ENCODE measurements at places on chromosomes 3 and 15.

- peak; percentile 54 for DNase-seq
These were observed 75.7 kb upstream of the SLC4A7 start for GRCh38 chr3:27559835-27560234.

DNA sequence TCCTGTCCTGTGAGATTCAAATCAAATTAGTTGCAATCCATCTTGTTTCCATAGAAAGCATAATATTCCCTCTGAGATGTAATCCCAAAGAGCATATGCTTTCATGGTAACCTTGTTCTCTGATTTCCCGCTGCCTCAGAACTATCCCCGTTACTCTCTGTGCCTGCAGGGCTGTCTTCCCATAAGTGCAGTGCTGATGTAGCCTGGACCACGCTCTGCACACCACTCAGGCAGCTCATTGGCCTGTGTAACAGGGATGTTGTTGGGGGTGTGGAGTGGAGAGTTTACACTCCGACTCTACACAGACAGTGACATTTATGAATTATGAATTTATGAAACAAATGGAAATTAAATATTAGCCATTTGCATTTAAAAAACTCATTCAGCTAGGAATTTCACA is 33.6 kb upstream of the CNTN3 start:
- DNase-seq = no peak

DNA sequence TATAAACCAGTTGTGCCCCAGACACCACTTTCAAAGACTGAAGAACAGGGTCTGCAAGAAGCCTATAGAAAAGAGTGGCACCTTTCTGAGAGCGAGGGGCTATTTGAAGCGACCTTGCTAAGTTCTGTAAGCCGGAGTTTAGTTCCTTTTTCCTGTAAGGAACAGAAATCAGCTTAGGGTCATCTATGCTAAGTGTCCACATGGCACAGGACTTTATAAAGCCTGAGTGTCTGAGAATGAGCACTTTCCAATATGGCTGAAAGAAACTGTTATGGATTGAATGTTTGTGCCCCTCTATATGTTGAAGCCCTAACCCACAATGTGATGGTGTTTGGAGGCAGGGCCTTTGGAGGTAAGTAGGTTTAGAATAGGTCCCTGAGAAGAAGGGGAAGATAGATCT is 4.0 kb upstream of the A4GNT start:
- no peak for DNase-seq

- no peak for DNase-seq
These were observed 34.5 kb downstream of the UMPS start for GRCh38 chr3:124764746-124765145.

DNA sequence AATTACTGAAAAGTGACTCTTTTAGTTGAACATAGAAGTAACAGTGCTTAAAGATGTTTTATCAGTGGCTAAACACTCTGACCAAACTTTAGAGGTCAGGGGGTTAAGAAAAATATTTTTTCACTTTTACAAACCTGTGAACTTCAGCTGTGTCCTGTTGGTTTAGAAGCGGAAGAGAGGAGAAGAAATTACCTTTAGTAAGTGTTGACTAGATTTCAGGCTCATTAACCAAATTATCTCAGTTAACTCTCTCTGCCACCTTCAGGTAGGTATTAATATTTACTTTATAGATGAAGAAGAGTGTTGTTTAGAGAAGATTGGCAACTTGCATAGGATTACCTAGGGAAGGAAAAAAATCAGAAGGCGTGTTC is 151.9 kb upstream of the CMC1 start:
- DNase-seq = no peak

GRCh38 chr15:91783008-91783407 is 70.5 kb upstream of the SLCO3A1 start:
- DNase-seq = no peak

DNA sequence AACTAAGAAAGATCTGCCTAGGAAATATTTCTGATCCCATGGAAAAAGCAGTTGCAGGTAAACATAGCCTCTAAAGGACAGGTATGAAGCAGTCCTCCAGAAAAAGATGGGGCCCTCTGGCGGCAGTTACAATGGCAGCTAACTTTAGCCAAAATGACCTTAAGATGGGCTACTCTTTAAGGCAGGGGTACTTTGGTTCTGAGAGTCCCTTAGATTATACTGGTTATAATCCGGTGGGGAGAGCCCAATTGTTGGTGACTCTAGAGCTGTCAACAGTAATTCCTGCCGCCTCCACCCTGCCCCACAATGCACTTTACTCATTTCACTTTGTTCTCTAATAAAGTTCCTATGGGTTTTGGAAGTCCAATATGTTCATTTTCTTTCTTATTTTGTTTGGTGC is 412.8 kb upstream of the WNT5A start:
- no peak for DNase-seq

DNA sequence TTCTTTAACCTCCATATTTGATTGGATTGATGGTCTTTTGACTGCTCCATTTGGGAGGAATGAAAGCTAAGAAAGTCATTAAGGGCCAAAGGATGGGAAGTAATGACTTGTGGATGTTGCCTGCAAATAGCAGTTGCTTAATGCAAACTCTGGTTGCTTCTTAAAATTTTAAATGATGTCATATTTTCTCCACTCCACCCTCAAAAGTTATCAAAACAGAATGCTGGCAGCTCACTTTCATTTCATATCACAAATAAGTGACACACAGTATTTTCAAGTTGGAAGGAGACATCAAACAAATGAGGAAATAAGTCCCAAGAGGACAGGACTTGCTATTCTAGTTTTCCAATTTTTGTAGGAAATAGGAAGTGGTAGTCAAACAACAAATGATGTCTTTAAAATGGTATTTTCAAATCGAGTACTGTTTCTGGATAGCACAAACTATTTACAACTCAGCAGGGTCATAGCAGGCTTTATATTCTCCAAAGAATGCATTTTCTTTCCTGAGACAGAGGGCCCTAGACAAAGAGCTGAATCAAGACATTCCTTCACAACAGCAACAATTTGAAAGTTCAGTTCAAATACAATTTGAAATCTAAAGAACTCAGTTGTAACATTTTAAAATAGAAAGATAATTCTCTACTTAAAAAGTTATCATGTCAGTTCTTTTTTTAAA is 165.1 kb upstream of the UBE2E1 start:
- peak; percentile 18 for DNase-seq

DNA sequence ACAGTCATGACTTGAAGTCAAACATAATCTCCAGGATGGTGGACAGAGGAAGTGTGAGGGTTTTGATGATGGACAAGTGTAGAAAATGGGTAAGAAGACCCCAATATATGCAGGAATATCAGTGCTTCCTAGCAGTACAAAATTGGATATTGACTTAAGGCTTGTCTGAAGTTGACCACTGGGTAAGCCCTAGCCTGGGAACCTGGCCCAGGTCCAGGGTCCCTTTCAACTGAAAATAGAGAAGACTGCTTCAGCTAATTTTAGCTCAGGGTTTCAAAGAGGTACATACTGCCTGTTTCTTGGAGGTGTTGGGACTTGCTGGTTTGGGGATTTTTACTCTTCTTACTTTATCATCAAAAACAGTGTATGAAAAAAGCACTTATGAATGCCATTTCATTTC is 4.7 kb downstream of the NR1D2 start:
- no peak for DNase-seq

DNA sequence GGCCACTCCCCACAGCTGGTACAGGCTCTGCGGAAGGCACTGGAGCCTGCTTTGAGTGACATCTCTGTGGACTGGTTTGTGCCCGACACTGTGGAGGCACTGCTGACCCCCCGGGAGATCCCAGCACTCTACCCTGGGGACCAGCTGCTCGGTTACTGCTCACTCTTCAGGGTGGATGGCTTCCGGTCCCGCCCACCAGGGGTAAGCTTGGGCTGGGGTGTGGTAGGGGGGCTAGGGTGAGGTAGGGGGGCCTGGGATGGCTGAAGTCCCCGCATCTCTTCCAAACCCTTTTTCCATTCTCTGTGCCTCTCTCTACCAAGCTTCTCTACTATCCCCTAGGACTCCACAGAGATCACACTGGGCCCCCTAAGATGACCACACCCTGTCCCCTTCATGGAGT is 7.8 kb downstream of the VWA5B2 start:
- DNase-seq = no peak

- no peak for DNase-seq
These were observed 972 bp downstream of the UBA5 start for GRCh38 chr3:132661101-132661500.

GRCh38 chr3:49563040-49563578 is 8.8 kb downstream of the BSN start:
- no peak for DNase-seq

DNA sequence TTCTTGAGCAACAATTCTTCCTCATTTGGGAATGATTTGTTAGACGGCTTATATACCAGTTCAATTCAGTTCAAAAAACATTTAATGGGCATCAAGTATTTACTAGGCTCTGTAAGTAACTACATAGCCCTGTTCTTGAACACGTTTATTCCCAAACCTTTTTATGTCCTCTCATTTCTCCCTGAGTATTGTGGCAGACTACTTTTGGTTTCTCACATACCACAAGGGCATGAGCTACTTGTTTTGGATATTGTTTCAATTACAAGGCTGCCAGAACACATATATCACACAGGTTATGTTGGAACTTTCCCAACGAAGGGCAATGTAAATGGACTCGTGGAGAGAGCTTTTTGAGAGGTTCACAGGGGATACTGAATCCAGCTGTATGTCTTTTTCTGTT is 363.8 kb upstream of the NAALADL2 start:
- no peak for DNase-seq

DNA sequence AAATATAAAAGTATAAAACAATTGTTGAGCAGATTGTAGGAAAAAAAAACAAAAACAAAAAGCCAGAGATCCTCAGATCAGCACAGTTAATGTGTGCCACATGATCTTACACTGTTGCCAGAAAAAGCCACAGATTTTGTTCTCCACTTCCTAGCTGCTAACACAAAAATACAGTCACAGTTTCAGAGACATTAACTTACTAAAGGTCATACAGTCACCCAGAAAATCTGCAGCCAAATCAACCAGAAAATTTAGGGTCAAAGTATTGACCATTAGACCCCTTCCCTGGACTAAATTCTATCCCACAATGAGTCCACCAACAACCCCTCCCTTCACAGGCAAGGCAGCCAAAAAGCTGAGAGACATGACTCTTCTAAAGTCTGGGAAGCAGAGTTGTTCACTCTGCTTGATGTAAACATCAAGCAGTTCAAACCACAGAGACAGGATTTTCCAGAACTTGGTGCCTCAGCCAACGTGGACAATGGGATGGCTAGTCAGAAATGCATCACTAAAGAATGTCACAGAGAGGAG is 59.1 kb downstream of the SST start:
- DNase-seq = peak; percentile 71

GRCh38 chr3:11641683-11642430 is 1.9 kb downstream of the VGLL4 start:
- DNase-seq = peak; percentile 71

DNA sequence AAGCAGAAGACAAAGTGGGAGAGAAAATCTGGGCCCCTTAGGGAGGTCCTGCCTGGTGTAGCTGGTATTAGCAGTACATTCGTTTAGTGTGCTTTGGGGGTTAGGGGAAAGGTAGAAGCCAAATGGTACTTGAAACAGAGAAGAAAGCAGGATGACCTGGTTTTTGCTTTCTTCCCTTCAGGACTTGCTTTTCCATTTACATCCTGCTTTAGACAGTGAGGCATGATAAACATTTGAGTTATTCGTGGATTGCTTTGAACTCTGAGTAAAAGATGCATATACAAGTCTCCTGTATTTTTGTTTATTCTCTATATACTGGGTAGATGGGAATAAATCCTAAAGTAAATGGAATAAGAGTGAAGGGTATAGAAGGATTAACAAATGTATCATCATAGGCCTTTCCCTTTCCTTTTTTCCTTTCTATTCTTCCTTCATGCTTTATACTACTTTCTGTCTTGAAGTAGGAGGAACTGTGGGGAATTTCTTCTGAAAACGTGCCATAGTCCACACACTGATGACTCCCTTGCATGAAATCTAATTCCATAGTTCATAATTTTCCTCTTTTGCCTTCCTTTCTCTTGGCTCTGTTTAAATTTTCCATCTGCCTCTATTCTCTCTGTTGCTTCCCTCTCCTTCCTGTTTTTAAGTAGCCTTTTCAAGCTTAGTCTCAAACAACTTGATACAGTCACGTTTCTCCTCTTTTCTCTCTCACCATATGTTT is 139.5 kb upstream of the RBMS3 start:
- peak; percentile 28 for DNase-seq

GRCh38 chr15:74482661-74483060 is 21.7 kb upstream of the UBL7 start:
- DNase-seq = no peak

DNA sequence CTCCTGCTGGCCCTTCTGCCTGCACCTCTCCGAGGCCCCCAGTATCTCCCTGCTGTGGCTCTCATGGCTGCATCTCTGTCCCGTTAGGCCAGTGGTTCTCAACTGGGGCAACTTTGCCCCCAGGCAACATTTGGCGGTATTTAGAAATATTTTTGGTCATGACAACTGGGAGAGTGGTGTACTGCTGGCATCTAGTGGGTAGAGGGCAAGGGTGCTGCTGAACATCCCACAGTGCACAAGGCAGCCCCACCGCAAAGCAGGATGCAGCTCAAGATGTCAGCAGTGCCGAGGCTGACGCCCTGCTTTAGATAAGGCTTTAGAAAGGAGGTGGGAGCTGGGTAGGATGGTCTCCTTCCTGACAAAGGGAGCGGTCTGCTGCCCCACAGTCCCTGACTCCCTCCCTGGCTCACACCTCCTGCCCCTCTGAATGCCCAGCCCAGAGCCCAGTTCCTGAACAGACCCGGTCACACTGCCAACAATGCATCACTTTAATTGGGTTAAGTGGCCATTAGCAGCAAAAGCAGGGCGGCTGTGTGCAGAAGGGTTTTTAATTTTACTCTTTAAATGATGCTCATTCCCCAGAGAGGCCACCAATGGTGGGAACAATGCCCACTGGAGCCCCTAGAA is 68.8 kb upstream of the TMEM115 start:
- no peak for DNase-seq

- no peak for DNase-seq
These were observed 31.7 kb upstream of the ATG7 start for GRCh38 chr3:11240496-11240895.

- DNase-seq = no peak
These were observed 60.7 kb downstream of the UBE2E2 start for GRCh38 chr3:23263796-23264195.

- DNase-seq = no peak
These were observed 6.9 kb upstream of the PSMA4 start for GRCh38 chr15:78533331-78533730.

- no peak for DNase-seq
These were observed 296.0 kb upstream of the ICE2 start for GRCh38 chr15:60774829-60775463.

DNA sequence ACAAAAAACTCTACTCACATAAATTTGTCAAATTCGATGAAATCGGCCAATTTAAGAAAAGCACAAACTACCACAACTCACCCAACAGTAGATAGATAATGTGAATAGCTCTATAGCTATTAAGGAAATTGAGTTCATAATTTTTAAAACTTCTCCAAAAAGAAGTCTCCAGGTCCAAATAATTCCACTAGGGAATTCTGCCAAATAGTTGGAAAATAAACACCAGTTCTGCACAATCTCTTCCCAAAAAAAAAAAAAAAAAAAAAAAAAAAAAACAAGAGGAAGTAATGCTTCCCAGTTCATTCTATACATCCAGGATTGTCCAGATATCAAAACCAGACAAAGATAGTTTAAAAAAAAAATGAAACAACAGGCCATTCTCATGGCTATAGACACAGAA is 164.2 kb downstream of the POLR2M start:
- DNase-seq = no peak

All from skin of body (tissue), 3 donors.